ENCODE measurements at places on chromosomes 12 and 14.

GRCh38 chr14:20692116-20692751 is 3.7 kb downstream of the ANG start:
- no peak for DNase-seq

DNA sequence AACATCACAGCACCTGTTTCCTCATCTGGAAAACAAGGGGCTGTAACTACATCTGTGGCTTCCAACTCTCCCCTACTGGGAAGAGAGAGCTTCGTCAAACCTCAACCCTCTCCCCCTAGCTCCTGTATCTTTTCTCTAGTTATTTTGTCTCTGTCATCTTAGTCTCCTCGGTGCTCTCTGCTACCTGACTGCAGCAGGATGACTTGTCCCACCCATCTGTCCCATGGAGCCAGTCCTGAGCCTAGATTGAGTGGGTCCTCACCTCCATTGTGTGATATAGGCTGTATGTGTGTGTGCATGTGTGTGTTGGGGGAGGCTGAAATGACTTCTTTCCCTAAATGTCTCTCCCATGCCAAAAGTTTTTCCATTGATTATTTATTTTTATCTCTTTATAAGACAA is 177.3 kb downstream of the EMP1 start:
- no peak for DNase-seq

DNA sequence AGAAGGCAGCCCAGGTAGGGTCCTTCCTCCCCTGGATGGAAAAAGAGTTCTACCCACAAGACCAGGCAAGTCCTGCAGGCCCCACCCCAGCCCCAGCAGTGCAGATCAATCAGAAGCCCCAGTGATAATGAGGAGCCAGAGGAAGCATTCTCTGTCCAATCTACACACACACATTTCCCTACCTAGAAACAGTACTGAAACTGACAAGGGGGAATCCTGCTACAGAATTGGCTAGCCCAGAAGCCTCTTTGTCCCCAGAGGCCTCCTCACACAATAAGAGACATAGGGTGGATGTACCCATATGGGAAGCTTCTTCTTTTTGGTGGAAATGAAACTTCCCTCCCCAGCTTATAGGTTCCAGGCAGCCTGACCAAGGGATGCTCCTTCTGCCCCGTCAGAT is 9.9 kb downstream of the FSCB start:
- DNase-seq, result no peak

DNA sequence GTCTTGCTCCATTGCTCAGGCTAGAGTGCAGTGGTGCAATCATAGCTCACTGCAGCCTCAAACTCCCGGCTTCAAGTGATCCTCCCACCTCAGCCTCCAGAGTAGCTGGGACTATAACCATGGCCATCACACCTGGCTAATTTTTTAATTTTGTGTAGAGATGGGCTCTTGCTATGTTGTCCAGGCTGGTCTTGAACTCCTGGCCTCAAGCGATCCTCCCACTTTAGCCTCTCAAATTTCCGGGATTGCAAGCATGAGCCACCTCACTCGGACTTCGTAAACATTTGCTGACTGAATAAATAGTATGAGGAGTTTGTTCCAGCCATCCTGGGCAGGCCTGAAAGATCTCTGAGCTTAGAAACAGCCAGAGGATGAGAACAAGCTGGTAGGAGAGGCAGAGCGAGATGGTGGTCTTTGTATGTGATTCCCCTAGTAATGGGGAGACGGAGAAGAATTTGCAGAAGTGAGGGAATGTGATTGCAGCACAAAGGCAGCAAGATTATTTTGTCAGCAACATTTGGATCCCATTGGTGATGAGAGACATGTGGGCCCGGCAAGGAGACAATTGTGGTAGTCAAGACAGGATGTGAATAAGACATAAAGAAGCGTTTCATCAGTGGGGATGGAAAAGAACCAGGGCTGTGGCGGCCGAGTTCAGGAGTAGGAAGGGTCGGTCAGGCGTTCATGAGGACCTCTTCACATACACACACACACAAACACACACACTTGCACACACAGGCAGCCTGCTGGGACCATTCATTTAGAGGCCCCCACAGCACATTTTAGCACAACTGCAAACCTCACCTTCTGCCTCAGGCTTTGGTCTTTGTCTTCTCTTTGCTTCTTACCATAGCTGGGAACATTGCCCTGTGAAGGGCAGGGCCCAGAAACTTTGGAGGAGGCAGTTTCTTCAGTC is 155.5 kb downstream of the ZFP36L1 start:
- DNase-seq, result no peak

DNA sequence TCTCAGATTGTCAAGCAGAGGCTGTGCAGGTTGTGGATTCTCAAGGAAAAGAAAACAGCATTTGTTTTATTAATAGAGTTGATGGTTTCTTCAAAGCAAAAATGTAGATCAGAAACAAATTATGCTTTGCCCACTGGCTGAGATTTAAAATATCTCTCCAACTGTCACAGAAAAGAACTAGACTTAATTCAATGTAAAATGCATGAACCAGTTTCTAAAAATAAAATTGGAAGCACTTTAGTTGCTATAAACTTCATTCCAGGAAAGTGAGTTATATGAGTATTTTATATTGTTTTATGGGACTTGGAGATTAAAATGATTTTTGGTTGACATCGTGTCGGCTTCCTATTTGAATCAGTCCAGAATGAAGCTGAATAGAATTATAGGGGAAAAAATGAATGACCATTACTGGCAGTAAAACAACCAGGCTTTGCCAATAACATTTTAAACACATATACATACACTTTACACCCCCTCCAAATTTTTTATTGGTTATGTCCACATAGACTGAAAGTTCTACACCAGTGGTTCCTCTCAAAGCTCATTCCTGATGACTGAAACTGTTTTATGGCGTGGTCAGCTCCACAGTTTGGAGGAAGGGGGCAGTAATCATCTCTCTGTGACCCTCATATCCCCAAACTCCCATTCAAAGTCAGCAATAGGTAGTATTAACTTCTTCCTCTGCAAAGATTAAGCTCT is 55.5 kb upstream of the DAAM1 start:
- DNase-seq, result no peak

- no peak for DNase-seq
These were observed 16.3 kb upstream of the SLCO1A2 start for GRCh38 chr12:21350975-21351374.

DNA sequence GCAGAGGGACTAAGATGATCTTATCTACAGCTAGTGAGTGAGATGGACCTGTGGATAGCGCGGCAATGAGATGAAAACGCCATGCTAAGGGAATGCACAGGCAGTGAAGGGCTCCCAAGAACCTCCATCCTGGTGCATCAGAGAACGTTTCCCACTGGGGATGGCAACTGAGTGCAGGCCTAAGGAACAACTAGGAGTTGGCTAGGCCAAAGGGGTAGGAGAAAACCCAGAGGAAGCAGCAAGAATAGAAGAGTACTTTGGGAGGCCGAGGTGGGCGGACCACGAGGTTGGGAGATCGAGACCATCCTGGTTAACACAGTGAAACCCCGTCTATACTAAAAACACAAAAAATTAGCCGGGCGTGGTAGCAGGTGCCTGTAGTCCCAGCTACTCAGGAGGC is 24.6 kb upstream of the BATF start:
- no peak for DNase-seq

DNA sequence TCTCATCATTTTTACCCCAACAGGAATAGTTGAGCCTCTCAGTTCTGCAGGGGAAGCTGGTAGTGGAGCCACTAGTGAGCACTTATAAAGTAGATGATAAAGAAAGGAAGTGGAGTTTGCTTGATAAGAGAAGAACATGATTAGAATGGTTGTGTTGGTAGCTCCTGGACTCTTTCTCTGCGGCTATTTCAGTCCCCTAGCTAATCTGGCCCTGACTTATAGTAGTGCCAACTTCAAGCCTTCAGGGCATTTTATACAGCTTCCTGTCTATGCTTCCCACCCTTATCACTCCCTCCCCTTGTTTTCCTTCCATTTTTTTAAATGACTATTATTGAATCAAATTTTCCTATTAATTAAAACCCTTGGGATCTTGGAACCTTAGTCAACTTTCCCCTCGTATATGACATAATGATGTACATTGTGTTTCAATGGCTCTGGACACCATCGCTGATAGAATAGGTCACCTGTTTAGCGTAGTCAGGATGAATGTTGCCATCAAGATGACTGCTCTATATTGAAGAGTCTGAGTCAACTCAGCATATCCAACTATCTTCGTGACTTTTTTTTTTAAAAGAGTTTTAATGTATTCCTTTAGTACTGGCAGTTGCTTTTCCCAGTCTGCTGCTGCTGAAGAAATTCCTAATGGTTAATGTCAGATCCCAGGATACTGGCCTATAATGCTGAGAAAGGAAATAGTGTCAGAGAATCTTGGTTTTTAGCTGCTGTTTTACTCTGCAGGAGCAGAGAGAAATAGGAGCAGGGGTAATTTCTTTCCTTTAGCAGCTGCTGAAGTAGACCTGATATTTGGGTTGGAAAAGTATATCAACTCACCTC is 16.2 kb upstream of the PCNX1 start:
- DNase-seq, result no peak

DNA sequence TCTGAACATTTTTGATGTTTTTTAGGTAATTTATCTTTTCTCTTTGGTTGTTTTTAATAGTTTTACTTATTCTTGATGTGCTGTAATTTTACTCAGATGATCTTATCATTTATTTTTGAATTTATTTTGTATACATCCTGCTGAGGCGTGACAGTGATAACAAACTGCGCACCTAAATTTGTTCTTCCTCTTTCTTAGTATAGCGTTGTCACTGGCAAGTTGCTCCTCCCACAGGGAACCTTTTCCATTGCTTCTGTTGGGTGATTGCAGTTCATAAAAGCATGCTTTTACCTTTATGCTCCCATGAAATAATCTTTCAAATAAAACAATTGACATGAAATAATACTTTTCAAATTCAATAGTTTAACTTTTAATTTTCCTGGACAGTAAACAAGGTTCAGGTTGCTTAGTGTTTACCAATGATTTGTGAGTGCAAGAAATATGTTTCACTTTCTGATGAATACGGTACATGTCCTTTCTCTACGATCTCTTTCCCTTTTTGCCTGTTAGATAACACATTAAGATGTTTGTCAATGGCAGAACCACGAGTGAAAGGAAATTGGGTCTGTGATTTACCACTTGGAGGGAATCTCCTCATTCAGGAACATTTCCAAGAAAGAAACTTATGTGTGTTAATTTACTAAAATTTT is 223.3 kb downstream of the CCDC91 start:
- DNase-seq, result no peak

DNA sequence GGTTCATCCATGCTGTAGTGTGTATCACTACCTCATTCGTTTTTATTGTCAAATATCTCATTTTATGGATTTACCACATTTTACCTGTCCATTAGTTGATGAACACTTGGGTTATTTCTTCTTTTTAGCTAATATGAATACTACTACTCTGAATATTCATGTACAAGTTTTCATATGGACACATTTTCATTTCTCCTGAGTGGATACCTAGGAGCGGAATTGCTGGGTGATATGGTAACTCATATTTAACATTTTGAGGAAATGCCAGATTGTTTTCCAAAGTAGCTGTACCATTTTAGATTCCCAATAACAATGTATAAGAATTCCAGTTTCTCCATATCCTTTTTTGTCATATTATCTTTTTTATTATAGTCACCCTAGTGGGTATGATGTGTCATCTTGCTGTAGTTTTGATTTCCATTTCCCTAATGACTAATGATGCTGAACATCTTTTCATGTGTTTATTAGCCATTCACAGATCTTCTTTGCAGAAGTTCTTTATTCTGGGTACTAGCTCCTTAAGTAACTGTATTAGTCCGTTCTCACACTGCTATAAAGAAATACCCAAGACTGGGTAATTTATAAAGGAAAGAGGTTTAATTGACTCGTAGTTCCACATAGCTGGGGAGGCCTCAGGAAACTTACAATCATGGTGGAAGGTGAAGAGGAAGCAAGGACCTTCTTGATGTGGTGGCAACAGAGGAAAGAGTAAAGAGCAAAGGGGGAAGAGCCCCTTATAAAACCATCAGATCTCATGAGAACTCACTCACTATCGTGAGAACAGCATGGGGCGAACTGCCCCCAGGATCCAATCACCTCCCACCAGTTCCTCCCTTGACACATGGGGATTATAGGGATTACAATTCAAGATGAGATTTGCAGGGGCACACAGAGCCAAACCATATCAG is 11.9 kb downstream of the NRDE2 start:
- DNase-seq, result no peak

DNA sequence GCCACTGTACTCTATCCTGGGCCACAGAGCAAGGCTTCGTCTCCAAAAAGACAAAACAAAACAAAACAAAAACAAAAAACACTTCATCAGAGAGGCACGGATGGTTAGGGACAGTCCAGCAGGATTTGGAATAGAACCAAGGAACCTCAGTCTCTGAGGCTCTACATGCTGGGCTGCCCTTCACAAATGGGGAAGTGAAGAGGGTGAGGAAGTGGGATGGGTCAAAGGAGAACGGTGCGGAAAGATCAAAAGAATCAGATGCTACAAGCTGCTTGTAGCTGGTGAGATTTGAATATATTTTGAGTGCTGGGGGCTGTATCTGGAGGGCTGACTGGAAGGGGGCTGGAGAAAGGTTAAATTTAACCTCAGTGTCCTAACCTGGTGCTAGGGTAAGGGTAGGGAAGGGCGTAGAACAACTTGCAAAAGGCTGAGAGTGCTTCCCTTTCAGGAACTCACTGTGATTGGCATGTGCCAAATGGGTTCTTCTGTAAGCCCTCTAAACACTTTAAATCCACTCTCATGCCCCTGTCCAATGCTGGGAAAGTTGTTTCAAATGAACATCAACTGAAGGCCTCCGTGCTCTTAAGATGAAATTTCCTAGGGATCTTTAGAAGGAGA is 4.6 kb downstream of the FOXJ2 start:
- DNase-seq, result no peak

GRCh38 chr14:101056446-101056845 is 152.9 kb upstream of the RTL1 start:
- no peak for DNase-seq

- no peak for DNase-seq
These were observed 116.4 kb downstream of the SLC2A13 start for GRCh38 chr12:39989501-39989900.

DNA sequence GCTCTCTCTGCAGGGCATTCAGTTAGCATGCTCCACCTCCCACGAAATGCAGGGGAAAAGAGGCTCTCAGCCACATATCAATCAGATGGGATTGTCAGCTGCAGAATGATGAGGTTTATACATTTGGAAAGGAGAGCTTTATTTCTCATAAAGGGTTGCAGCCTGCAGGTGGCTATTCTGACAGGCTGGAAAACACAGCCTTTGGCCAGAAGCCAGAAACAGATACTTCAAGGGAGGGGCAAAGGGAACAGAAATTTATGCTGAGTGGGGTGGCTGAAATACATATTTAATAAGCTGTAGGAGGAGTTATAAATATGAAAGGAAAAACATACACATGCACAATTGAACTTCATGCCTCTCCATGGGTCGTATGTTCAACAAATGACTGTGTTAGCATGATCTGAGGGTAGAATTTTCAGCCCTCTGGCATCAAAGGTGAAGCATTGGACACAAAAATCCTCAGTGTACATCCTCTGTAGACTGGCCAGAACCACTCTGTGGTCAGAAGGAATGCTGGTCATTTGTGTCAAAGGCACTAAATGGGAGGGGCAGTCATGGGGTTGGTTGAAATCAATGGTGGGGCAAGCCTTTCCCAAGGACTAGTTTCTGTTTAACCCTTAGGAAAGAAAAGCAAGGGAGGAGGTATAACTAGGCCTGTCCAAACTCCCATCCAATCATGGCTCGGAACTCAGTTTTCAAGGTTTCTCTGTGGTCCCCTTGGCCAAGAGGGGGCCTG is 62.4 kb downstream of the TMX1 start:
- no peak for DNase-seq

All from left colon (tissue), 2 donors.